ENCODE measurements at places on chromosomes 5 and 9. TPM values are rescaled to one million over a fixed set of nuclear protein-coding genes. Genes with fewer than 3 reads are reported as not detected.

PHF24 gene
- 1.1 TPM for total RNA-seq

SPAAR gene
- total RNA-seq, result not detected

SPINK4 gene
- not detected for total RNA-seq

KIAA1958 gene
- 12.9 TPM for total RNA-seq

PCDHA6 gene
- not detected for total RNA-seq

FUT7 gene
- total RNA-seq, result 1.8 TPM

ZNF474 gene
- not detected for total RNA-seq

FOXD4 gene
- not detected for total RNA-seq

OGN gene
- total RNA-seq, result not detected

PCDHB6 gene
- not detected for total RNA-seq
